ENCODE measurements at places on chromosomes 4 and X.

GRCh38 chr4:30258949-30259348 lies 461.2 kb upstream of the PCDH7 start:
- no peak for DNase-seq

- DNase-seq: no peak
Observed at GRCh38 chrX:47187106-47187677, 6.4 kb upstream of the UBA1 start.

- DNase-seq: no peak
Observed at GRCh38 chrX:52990848-52991247, 32.5 kb upstream of the FAM156A start.

- DNase-seq: no peak
Observed at GRCh38 chrX:30781711-30782444, 107.2 kb downstream of the TAB3 start.

DNA sequence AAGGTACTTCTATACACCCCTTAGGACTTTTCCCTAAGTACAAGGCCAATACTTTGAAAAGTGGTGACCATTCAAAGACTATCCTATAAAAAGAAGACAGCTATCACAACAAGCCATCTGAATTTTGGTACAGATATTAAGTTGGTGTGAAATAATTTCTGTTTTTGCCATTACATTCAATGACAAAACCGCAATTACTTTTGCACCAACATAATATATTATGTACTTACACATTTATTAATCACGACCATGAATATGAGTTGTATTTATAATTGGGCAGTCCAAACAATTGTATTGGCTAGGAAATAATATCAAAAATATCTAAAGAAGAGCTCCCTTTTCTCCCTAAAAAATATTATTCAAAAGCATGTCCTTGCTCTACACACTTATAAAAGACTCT lies 215.7 kb downstream of the TMA16 start:
- DNase-seq: no peak

DNA sequence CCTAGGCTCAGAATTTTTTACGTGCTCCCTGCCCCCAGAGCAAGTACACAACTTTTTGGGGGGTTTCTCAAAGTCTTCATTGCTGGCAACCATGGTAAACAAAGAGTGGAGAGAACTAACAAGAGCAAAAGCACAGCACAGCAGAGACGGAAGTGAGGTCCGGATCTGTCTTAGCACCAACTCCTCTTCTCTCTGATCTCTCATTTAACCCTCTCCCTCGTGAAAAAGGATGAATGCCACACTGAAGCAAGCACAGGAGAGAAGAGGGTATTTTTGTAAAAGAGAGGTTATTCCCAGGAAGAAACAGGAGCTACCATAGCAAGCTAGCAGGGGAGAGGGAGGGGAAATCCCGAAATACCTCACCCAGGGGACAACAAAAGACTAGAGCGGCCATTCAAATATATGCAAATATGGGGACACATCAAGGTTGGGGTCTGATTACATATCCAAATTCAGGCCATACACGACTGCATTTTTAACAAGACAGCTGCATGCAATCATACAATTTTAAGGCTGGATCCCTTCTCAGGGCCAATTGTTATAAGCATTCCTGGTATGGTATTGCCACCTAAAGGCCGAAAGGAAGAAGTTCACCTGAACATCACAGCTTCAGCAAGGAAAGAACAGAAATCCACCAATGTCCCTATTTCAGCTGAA lies 46.6 kb downstream of the CD40LG start:
- DNase-seq: peak; percentile 51

- DNase-seq: peak; percentile 0
Observed at GRCh38 chrX:26783512-26784225, 567.7 kb downstream of the MAGEB5 start.

DNA sequence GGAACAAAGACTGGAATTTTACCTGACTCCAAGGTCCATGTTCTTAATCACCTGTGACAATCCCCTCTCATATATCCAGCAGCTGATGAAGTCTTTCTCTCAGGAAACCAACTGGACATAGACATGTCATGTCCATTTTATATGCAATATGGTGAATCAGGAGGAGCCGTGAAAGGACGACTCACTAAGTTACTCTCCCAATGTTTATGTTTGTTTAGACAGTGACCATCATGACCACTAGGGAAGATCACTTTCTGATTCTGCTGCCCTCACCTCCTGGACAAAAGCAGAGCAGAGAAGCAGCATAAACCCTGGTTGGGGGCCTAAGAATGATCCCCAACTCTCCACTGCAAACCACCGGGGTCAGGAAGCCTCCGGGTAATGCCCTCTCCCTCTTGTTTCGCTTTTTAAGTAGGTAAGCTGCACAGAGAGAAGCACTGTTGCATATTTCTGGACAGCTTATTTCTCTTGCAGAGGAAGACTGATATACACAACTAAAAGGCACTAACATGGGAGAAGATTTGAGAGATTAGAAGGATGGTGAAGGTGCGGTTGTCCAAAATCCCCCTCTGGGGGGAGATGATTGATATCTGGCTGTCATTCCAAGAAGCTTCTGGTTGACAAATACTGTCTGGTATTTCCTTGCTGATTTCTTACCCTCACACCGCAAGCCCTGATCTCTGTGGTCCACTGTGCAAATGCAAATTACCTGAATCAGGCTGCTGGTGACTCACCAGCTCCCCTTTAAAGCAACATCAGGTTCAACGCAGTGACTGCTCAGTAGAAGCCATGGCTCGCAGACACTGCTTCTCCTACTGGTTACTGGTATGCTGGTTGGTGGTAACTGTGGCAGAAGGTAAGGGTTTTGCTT lies at the start of gene ODAPH:
Gene ODAPH (plus strand): TSS at position 773 of the 871 bp plus-strand sequence. CDS start 17 bp downstream, at position 790.
- no peak for DNase-seq

DNA sequence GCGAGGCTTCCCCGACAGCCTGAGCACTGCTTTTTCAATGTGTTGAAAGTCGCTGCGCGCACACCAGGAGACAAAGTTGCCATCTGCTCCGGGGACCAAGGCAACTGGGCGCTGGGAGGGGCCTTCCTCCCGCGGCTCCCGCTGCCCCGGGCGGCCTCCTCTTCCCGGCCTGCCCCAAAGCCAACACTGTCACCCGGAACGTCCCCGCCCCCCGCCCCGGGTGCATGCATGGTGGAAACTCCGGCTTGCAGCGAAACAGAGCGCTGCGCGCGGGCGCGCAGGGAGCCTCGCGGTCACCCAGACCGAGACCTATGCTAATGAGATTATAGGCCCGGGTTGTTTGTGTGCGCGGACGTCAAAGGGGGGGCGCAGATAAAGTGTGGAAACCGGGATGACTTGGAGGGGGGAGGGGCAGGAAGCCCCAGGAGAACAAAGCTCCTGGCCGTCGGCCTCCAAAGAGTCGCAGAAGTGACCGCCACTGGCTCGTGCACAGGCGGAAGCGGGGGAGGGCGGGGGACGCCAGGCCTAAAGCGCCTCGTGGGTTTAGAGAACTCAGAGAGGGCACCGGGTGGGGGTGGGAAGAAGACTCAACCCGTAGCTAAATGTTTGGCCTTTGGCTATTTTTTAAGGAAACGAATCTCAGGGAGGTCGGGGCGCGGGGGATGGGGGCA lies 88.8 kb downstream of the BCOR start:
- no peak for DNase-seq

DNA sequence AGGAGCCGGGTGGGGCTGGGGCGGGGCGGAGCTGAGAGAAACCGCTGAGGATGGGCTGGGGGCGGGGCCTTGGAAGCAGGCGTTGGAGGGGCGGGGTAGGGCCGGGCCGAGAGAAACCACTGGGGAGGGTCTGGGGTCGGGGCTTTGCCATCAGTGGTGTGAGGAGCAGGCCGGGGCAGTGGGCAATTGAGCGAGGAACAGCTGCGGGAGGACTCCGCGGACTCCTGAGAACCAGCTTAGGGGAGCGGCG lies 1.3 kb upstream of the EOLA2 start:
- DNase-seq: no peak

- DNase-seq: no peak
Observed at GRCh38 chr4:127383666-127384065, 249.1 kb upstream of the INTU start.

DNA sequence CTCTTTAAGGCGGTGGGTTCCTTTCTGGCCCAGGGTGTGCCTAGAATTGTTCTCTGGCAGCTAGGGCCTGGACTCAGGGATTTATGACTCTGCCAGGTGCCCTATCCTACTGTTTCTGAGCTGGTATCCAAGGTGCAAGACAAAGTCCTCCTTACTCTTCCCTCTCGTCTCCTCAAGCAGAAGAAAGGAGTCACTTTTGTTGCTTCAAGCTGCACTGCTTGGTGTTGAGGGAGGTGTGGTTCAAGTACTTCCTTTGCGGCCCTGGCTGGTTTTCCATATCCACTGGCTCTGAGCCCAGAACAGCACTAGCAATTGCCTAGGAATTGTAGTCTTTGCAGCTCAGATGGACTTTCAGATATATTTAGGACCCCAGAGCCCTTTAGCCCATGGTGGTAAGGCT lies 39.3 kb downstream of the RTL3 start:
- peak; percentile 50 for DNase-seq

GRCh38 chr4:55303760-55304165 lies 42.3 kb upstream of the SRD5A3 start:
- DNase-seq: peak; percentile 8

- DNase-seq: no peak
Observed at GRCh38 chr4:10082047-10082446, 34.6 kb downstream of the WDR1 start.

GRCh38 chr4:79626101-79626500 lies 218.1 kb upstream of the GK2 start:
- DNase-seq: no peak

GRCh38 chr4:187944179-187944578 lies 51.4 kb upstream of the ZFP42 start:
- DNase-seq: no peak

DNA sequence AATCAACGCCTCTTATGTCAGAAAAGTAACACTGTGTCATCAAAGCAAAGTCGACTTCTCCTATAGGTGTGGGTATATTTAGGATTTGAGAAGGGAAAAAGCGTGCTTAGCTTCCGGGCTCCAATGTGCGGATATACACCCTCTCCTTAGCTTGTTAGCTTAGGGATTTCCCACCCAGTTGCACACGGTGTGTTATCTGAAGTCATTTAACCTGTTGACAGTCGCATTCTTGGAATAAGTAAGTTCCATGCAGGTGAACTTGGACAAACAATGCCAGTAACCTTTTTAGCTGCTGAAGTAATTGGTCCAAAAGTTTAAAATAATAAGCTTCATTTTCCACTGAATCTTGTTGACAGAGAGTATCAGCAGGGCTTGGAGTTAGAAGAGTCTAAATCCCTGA lies 113.7 kb downstream of the SHROOM3 start:
- DNase-seq: no peak

- DNase-seq: no peak
Observed at GRCh38 chr4:121253961-121254360, 89.8 kb upstream of the TNIP3 start.

DNA sequence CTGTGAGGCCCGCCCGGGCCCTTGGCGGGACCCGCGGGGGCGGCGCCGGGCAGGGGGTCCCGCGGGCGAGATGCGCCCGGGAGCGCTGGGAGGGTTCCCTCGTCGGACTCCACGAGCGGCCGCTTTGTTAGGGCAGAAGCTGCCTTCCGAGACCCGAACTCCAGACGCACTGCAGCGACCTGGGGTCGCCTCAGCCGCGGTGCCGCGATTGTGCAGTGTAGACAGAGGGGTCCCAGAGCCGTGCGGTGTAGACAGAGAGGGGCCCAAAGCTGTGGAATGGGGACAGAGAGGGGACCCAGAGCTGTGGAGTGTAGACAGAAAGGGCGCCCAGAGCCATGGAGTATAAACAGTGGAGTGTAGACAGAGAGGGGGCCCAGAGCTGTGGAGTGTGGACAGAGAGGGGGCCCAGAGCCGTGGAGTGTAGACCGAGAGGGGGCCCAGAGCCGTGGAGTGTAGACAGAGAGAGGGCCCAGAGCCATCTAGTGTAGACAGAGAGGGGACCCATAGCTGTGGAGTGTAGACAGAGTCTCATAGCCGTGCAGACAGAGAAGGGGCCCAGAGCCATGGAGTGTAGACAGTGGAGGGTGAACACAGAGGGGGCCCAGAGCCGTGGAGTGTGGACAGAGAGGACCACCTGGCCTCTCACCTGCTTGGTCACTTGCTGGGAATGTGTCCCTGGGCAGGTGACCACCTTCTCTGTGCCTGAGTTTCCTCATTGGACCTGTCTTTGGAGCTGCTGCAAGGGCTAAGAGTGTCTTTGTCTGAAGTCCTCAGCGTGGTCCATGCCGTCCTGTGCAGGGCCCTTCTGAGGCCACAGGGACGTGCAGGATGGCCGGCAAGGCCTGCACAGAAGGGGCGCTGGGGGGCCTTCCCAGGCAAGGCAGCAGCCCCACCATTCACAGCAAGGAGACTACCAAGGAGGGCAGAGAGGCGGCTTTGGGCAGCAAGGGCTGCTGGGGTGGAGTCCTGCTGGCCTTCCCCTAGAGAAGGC lies 875 bp downstream of the RGS12 start:
- DNase-seq: no peak

DNA sequence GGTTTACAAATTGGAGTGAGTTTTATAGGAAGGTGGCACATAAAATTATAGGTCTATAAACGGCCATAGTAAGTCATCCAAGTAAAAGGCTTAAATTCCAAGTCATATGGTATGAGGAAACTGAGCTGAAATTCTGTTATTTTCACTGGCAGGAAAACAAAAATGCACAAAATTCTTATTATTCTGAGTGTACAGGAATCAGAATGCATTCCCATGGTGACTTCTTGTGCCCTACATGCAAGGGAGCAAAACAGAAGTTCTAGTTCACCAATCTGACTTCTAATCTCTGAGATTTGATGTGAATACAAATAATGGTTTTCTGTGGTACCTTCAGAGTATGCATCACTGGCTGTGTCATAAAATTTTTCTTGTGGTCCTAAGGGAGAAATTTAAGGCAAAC lies 102.9 kb downstream of the CLCN4 start:
- DNase-seq: peak; percentile 85

GRCh38 chr4:24705016-24705753 lies 90.2 kb upstream of the SOD3 start:
- DNase-seq: no peak

- DNase-seq: no peak
Observed at GRCh38 chr4:82737354-82737753, 61.2 kb downstream of the SCD5 start.

DNA sequence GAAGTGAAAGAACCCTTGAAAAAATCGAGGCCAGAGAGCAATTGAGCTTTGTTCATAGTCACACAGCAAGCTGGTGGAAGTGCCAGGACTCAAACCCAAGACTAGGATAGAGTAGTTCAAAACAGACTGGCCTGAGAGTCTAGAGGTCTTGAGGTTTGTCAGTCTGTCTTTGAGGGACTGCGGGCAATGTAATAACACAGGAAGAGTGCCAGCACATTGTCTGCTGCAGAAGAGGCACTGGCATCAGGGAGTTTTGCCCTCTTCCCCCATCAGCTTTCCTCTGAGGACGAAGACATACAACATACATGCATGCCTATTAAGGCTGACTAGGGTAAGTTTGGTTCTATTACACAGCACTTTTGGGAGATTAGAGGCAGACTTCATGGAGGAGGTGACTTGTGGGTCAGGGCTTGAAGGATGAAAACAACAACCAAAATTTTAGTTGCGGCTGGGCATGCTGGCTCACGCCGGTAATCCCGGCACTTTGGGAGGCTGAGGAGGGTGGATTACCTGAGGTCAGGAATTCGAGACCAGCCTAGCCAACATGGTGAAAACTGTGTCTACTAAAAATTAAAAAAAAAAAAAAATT lies 64.1 kb upstream of the LAS1L start:
- DNase-seq: no peak

GRCh38 chrX:79506001-79506400 lies 138.9 kb upstream of the ITM2A start:
- DNase-seq: no peak

All from AG10803 (cell line).